ENCODE measurements at places on chromosomes 7 and 10.

DNA sequence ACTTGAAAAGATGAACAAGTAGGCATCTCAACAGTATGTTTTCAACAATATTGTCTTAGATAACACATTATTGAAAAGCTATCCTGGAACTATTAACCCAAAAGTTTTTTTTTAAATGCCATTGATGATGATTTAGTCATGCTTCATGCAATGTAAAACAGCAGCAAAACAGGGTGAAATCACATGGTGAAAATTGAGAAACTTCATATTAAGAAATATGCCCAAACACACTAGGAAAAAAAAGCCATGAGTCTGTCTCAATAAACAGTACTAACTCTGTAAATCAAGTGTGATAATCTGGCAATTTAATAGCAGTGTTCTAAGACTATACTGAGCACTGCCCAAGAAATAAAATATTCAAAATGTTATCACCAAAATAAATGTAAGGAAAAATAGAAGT, 613.1 kb downstream of the KCNMA1 start:
- no peak for DNase-seq

DNA sequence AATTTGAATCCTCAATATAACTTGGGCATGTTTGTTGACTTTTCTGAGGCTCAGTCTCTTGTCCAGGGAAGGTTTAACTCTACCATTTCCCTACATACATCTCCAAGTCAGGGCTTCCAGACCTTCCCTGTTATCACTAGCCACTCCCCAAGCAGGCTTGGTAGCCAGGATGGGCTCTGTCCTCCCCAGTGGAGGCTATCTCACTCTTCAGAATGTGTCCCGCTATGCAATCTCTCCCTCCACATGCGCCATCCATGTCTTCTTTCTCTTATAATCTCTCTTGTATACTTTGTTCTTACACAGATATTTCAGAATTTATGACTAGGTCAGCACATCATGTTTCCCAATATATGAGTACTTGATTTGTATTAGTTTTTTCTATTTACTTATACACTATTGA, 310.4 kb downstream of the HGF start:
- no peak for DNase-seq

- no peak for DNase-seq
Measured at GRCh38 chr10:127892743-127893142, at the start of gene CLRN3. Gene CLRN3 (minus strand): TSS chr10:127892941. CDS start chr10:127892784, 157 bp downstream.

- no peak for DNase-seq
Measured at GRCh38 chr7:80132594-80132993, 2.0 kb upstream of the GNAI1 start.

GRCh38 chr10:34495938-34496337, 319.2 kb downstream of the PARD3 start:
- no peak for DNase-seq

DNA sequence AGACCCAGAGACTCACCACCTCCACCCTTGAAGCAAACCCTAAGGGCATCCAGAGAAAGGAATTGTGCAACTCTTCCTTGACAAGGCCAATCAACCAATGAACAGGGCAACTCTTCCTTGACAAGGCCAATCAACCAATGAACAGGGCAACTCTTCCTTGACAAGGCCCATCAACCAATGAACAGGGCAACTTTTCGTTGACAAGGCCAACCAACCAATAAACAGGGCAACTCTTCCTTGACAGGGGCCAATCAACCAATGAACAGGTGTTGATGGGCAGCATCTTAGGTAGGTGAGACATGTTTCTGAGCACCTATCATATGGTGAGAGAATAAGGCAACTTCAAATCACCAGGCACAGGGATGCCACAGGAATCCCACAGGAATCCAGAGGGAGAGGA, 181.5 kb upstream of the RNF32 start:
- DNase-seq, result no peak

GRCh38 chr10:46311501-46311951, 24.7 kb downstream of the ANTXRL start:
- DNase-seq, result no peak

Data from fibroblast of skin of back (primary cell).